Dermis microvascular lymphatic vessel endothelial cell (primary cell): ENCODE measurements at places on chromosomes 4 and X. TPM values are rescaled to one million over a fixed set of nuclear protein-coding genes. Genes with fewer than 3 reads are reported as not detected.

- no peak for DNase-seq
Measured at GRCh38 chrX:99857455-99857854, 552.6 kb downstream of the PCDH19 start.

Gene DRD5
- not detected in 2 replicates for total RNA-seq

DNA sequence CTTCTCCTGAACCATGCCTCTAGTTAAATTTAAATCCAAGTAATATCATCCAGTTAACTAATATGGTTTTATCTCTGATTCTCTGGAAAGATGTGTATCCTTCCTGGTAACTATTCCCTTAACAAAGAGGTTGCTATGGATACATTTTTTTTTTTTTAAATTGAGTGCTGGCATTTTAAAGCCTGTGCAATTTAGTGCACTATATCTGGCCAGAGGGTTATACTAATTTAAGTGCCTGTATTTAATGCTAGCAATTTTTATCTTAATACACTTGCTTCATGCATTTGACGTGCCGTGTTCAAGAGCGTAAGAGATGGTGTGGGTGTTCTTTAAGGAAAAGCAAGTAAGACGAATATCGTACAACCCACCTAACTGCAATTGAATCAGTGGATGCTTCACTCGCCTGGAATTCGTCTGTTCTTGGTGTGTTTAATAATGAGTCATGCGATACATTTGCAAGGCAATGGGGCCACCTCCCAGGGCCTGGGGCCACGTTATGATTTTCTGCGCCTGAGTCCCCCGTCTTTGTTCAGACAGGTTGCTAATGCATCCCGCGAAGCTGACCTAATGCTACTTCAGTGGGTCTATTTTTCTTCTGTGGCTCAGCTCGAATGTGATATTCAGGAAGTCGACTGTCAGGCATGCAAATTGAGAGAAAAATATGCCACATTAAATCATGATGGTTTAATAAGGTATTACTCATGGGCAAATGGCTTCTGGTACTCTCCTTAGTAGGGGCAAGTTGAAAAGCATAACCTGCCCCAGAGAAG lies 14.2 kb upstream of the MID1 start:
- DNase-seq: peak; percentile 65

DNA sequence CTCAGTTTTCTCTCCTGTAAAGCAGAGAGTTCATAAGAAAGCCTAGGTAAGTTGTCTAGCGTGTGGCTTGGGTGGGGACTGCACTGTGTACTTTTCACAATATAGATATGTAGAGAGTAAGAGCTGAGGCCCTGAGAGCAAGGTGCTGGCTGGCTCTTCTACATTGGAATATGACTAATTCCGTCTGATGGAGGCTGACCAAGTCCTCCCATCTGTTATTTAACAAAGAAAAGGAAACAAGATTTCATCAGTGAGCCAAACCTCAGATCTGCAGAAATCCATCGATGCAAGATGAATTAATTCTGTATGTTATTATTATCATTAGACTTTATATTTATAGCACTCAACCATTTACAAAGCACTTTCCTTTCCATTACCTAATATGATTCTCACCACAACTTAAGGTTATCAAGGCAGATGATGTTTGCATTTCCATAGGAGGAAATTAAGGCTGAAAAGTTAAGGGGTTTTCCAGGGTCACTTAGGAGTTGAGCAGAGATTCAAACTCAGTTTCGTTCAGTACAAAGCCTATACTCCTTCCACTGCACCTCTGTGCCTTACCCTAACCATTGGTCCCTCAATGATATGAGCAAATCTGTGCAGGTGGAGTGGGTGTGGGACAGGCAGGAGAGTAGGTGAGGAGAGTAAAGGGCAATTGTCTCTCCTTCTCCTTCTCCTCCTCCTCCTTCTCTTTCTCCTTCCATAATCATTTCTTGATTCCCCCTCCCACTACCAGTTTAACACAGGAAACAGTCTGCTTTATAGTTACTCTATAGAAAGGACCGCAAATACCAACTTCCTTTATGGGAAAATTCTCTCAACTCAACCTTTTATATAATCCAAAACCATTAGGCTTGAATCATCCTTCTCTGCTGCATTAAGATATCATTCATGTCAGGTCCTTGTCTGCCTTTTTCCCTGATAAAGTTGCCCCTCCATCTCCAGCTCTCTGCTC lies 27.6 kb upstream of the SRD5A3 start:
- no peak for DNase-seq

GRCh38 chr4:122536001-122536400 lies 79.5 kb upstream of the IL2 start:
- no peak for DNase-seq

GRCh38 chrX:146189371-146189770 lies 371.7 kb downstream of the SLITRK2 start:
- DNase-seq: no peak

Gene TREX2
- total RNA-seq: 2.3 and 7.6 TPM in 2 replicates

DNA sequence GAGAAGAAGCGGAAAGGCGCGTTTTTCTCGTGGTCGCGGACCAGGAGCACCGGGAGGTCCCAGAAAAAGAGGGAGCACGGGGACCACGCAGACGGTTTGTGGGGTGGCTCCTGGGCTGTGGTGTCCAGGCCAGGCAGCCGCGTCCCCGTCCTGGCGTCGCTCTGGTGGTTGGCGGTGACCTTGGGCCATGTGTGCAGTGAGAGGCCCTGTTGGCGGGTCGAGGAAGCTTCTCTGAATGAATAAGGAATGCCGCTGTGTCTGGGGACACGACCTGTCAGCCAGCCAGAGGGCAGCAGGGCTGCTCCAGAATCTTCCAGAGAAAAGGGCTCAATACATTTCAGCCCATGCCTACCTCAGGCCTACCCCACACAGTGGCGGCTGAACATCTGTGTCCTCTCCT lies 24.3 kb upstream of the HGFAC start:
- DNase-seq: no peak

Gene ETDA
- not detected in 2 replicates for total RNA-seq

- peak; percentile 30 for DNase-seq
Measured at GRCh38 chrX:7088968-7089615, 58.4 kb upstream of the STS start.

Gene STBD1
- total RNA-seq: 0.89 and 1.9 TPM in 2 replicates

GRCh38 chrX:74248889-74249288 lies 55.1 kb upstream of the ZCCHC13 start:
- DNase-seq: peak; percentile 53

Gene UBE2A
- total RNA-seq: 15.1 and 23.4 TPM in 2 replicates

Gene PCYT1B
- under 0.01 TPM in 1 of 2 replicates, not detected in the other for total RNA-seq
